ENCODE measurements at places on chromosomes 1 and 21. TPM values are rescaled to one million over a fixed set of nuclear protein-coding genes. Genes with fewer than 3 reads are reported as not detected.

DNA sequence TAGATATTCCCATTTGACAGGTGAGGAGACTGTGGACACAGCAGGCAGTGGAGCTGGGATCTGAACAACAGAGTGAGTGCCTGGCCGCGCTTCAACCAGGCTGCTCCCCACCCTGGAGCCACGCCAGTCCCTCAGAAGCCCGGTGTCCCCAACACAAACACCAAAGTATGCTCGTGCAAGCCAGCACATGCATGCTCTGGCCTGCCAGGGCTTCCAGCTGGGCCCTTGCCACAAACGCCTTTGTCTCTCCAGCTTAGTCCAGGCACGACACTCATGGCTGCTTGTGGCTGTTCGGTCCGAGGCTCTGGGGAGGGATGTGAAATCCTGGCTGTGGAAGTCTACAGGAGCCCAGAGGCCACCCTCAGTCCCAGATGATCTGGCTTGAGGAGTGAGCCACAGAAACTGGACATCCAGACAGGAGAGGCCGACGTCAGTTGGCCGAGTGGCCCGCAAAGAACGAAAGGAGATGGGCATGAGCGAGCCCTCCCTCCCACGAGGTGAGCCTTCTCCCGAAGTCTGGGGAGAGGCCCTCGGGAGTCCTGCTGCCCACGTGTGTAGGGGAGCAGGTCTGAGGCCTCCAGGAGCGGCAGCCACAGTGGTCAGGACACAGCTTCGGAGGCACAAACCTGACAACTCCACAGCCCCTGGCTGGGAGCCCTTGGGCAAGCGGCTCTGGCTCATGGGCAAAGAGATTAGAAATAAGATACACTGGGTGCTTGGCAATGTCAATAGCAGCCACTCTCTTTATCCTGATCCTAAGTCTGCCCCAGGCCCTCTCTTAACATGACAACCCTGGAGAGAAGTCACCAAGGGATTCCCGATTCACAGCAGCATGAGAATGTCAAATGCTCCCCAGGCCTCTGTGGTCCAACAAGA lies 117.1 kb upstream of the IFFO2 start:
- no peak for DNase-seq

DNA sequence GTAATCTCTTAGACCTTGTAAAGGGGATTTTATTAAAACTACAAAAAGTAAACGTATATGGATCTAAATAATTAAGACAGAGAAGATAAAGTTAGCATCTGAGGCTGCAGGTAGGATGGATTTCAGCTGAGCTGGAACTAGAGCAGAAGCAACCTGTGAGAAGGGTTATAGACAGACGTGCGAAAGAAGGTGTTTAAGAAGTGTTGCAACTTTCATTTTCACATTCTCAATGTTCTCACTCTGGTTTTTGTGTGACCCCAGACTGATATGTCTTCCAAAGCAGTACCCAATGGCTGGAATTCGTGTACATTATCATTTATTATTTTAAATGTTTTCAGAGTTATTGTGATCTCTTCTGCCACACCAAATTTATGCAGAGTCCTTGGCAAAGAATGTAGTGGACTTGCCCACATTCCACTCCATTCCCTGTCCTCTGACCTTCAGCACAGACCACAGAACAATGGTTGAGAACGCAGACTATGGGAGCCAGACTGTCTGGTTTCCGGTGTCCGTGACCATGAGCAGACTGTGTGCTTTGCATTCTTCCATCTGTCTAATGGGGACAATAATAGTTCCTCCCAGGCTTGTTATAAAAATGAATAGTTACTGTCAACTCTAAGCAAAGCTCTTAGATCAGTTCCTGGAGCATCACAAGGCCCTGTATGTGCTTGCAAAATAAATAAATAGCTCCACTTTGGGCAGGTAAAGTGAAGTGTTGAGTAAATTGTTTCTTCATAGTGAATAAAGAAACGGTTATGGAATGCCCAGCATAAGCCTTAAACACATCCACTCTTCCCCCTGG lies 140.6 kb upstream of the SAMSN1 start:
- DNase-seq = no peak

DNA sequence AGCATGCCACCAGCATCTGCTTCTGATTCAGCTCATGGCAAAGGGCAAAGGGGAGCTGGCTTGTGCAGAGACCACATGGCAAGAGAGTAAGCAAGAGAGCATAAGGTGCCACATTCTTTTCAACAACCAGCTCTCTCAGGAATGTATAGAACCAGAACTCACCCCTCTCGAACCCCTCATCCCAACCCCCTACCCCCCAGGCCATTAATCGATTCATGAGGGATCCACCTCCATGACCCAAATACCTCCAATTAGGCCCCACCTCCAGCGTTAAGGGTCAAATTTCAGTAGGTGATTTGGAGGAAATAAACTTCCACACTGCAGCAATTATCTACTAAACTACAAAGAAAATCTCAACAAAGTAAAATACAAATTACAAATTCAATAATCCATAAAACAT lies 32.2 kb upstream of the LRRC7 start:
- DNase-seq = no peak

The B3GALT5 gene
- total RNA-seq = not detected

DNA sequence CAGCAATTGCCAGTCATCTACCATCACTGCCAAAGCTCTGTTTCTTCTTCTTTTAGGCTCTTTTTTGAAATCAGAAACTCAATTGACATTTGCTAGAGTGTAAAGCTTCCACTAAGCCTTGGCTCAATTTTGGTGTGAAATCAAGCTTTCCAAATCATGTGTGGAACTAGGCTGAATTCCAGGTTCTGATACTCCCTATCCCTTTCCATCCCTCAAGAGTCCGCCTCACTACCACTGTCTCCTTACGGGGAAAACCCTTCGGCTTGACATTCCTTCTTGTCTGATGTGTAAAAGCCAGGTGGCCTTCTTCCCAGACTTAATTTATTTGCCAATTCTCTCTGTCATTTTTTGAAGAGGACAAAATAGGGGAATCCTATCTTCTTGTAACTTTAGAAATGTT lies 47.2 kb upstream of the PRMT6 start:
- DNase-seq = no peak

GRCh38 chr1:47992720-47993415 lies 4.3 kb downstream of the TRABD2B start:
- no peak for DNase-seq

The SLC9A1 gene
- total RNA-seq = 25.7 TPM

DNA sequence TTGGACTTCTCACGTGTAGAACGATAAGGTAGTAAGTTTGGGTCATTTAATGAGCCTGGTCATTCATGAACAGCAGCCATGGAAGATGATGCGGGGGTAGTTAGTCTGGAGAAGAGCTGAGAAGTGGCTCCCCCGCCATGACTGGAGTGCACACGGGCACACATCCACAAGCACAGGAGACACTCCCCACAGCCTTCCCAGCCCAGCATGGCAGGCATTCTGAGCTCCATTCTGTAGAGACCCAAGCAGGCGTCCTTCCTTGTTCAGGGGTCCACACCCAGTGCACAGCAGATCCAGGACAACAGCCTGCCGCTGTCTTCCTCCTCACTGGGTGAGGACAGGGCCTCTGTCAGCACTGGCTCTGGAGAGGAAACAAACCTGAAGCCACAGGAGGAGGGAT lies 57.0 kb downstream of the SCCPDH start:
- DNase-seq = no peak

Measured in naive thymus-derived CD4-positive, alpha-beta T cell (primary cell).